Activated T-cell treated with anti-CD3 and anti-CD28 coated beads, Interleukin-2, amount 50 U/mL, for 24 hours (primary cell): ENCODE measurements at places on chromosomes 3 and 15.

GRCh38 chr15:101206176-101206591, 45.7 kb downstream of the CHSY1 start:
- DNase-seq, result peak; percentile 82

GRCh38 chr3:182500289-182500688, 293.0 kb upstream of the ATP11B start:
- no peak for DNase-seq

- DNase-seq, result no peak
Observed at GRCh38 chr3:186432944-186433732, 71.1 kb upstream of the DGKG start.

DNA sequence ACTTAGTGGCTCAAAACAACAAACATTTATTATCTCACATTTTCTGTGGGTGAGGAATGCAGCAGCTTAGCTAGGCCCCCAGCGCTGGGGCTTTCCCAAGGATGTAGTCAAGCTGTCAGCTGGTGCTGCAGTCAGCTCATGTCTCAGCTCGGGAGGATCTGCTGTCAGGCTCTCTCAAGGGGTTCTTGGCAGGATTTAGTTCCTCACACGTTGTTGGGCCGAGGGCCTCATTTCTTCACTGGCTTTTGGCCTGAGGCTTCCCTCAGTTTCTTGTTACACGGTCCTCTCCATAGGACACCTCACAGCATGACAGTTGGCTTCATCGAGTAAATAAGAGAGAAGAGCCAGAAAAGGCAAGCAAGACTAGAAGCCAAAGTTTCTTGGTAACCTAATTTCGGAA, 13.7 kb upstream of the U2SURP start:
- DNase-seq, result no peak

DNA sequence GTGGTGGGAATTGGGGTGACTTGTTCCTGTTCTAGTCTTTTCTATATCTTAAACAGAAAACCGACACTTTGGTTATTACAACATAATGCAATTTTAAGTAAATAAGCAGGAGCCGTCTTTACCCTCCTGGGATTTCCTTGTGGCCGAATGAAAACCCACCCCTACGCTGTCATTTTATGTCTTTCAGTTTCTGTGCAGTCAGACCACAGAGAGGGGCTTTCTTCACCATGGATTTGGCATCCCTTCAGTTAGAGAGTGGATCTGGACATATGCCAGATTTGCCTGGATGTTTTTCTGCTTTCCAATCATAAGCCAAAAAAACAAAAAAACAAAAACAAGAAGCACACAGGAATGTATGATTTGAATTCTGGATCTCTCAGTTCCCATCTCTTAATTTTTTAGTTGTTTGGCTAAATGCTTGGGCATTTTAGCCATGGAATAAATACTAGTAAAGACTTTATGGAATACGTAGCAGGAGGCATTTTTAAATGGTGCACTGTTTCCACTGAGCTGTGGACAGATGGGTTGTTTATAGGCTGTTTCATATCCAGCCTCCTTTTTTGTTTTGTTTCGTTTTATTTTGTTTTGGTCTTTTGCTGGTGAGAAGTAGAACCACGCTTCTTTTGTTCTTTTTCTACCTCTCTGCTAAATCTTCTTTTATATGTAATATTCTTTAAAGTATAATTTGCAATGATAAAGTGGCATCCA, 272.9 kb downstream of the FEZF2 start:
- no peak for DNase-seq

DNA sequence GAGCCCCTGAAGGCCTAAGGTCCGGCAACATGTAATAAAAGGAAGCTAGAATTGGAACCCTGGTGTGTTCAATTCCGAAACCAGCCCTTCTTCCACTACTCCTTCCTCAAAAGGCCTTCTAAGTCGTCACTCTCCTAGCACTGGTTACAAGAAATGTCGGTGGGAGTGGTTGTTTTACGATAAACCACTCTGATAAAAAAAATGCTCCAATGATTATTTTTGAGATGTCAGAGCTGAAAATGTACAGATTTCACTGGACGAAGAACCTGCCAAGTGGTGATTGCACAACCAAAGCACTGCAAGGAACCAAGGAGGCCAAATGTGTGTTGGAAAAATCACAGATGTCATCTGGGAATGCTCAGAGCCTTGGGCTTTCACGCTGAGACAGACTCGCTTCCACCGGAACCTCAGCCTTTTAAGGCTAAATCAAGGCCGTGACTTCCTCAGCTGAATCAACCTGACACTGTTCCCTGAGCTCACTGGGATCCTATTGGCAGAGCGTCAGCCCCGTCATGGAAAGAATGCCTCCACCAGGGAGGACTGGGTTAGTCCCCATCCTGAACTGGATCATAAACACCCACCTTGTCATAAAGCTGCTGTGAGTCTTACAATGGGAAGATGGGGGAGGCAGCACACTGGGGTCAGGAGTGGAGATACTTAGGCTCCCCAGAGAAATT, 108.1 kb upstream of the THBS1 start:
- no peak for DNase-seq

GRCh38 chr3:177224414-177224813, 27.1 kb upstream of the TBL1XR1 start:
- no peak for DNase-seq

GRCh38 chr15:38672814-38673670, 108.4 kb upstream of the RASGRP1 start:
- DNase-seq, result no peak

DNA sequence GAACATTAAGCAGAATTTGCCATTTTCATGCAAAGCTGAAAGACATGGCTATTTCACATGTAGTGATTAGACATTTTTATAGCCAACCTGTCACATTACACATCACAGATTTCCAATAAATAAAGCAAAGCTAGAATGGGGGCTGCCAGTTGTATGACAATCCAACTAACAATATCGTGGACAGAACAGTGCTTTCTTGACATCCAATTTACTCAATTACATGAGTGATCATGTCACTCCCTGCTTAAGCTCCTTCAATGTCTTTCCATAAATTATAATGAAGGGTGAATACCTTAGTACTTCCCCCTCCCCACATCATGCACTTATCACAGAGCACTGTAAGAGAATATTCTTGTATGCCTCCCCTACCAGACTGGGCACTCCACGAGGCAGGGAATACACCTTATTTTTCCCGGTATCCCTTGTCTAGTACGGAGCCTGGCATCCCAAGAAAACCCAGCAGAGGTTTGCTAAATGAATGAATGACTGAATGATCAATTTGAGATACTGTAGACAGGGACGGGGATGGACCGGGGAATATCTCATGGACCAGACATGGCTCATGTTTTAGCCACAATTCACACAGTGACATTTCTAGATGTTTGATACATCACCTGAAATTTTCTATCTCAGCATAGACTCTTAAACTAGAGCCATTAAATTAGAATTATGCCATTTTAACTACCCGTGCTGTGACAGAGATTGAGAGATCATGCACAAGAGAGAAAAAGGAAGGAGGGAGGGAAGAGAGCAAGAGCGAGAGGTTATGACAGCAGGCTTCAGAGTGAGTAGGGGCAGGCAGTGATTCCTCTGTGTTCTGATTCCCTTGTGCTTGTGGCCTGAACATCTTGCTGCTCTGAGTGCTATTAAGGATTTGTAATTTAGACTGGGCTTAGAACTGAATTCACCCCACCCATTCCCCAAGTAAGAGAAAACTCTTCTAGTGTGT, 77.7 kb downstream of the EPHB1 start:
- DNase-seq, result no peak

DNA sequence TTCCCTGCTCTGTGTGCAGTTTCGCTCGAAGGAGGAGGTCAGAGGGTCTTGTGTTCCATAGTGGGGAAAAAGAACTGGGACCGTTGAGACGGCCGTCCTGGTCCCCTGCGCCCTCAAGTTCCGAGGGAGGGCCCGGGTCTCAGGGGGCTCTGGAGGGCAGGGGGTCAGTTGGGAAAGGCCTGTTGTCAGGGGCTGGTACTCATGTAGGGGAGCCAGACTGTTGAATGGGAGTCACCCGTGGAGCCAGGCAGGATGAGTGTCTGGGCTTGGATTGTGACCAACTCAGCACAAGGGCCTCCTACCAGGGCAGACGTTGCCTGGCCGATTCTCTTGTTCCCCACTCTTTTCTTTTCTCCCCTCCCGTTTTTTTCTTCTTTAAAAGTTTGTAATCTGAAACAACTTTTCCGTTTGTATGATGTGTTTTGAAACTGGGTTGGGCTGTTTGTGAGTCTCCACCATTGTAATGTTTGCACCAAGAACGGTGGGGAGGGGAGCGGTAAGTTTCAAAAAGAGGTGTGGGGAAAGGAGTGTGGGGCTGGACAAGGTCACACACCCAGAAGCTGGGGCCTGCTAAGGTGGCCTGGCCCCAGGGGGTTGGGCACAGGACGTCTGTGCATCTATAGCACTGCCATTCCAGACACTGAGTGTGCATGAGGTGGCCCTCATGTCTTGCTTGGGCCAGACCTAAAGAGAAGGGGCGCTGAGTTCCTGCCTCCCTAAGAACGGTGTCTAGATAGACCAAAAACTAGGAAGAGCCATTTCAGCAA, 1.1 kb downstream of the CMTM7 start:
- DNase-seq, result peak; percentile 67
